ENCODE measurements at places on chromosomes 1 and 21.
A peak's percentile ranks its signal among the peaks of the same experiment; 100 is the strongest.

GRCh38 chr1:2583871-2584351, 2.7 kb upstream of the PRXL2B start:
- no peaks in the 10 kb centered on the region for H3K36me3 ChIP-seq
- H3K27me3 ChIP-seq, result no peaks in the 10 kb centered on the region
- H3K27ac ChIP-seq, result no peak overlapping the region
- no peak overlapping the region for H3K4me3 ChIP-seq
- H3K4me1 ChIP-seq, result peaks cover 34% of the 10 kb centered on the region
- no peak for DNase-seq

GRCh38 chr1:162011337-162012012, 12.2 kb downstream of the OLFML2B start:
- no peak overlapping the region for H3K27ac ChIP-seq
- no peaks in the 10 kb centered on the region for H3K4me1 ChIP-seq
- H3K27me3 ChIP-seq, result no peaks in the 10 kb centered on the region
- DNase-seq, result no peak

DNA sequence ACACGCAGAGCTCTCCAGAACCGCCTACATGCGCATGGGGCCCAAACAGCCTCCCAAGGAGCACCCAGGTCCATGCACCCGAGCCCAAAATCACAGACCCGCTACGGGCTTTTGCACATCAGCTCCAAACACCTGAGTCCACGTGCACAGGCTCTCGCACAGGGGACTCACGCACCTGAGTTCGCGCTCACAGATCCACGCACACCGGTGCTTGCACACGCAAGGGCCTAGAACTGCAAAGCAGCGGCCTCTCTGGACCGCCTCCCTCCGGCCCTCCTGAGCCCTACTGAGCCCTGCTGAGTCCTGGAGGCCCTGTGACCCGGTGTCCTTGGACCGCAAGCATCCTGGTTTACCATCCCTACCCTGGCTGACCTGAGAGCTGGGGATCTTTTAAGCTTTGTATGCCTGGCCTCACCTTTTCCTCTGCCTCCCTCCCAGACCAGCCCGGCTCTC, 8.3 kb downstream of the OLIG2 start:
- H3K27ac ChIP-seq, result no peak overlapping the region
- H3K4me3 ChIP-seq, result no peak overlapping the region
- peaks cover 14% of the 10 kb centered on the region for H3K4me1 ChIP-seq
- peaks cover 87% of the 10 kb centered on the region for H3K27me3 ChIP-seq

GRCh38 chr1:109657395-109657794, 1.5 kb downstream of the GSTM4 start:
- no peak for DNase-seq
- H3K4me3 ChIP-seq, result no peak overlapping the region
- H3K27me3 ChIP-seq, result no peaks in the 10 kb centered on the region
- H3K36me3 ChIP-seq, result peaks cover 9% of the 10 kb centered on the region
- H3K27ac ChIP-seq, result no peak overlapping the region

DNA sequence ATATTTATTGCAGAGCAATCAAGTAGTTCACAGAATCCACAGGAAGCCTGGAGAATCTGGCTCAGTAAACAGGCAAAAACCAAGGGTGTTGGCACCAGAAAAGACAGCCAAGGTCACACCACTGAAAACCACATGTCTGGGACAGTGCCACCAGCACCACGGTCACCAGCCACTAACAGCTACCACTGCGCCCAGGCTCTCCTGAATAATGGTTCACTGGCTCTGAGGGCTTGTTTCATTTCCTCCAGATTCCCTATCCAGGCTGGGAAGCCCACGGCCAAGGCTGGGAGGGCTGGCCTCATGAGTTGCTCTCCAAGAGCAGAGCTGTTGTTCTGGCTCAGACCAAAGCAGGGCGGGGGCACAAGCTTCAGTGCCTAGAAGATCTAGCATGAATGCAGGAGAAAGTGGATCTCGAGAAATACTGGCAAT, 54.5 kb upstream of the PTGFRN start:
- no peaks in the 10 kb centered on the region for H3K36me3 ChIP-seq
- no peaks in the 10 kb centered on the region for H3K27me3 ChIP-seq
- H3K4me1 ChIP-seq, result peaks cover 32% of the 10 kb centered on the region

GRCh38 chr1:161721738-161722343, 497 bp downstream of the FCRLB start:
- H3K27ac ChIP-seq, result no peak overlapping the region
- H3K4me3 ChIP-seq, result no peak overlapping the region
- peaks cover 11% of the 10 kb centered on the region for H3K4me1 ChIP-seq
- DNase-seq, result no peak
- H3K27me3 ChIP-seq, result no peaks in the 10 kb centered on the region
- no peaks in the 10 kb centered on the region for H3K36me3 ChIP-seq

GRCh38 chr1:22803833-22804232, 93.2 kb downstream of the EPHB2 start:
- no peak for DNase-seq
- peaks cover 4% of the 10 kb centered on the region for H3K27me3 ChIP-seq
- H3K36me3 ChIP-seq, result no peaks in the 10 kb centered on the region
- H3K4me1 ChIP-seq, result peaks cover 21% of the 10 kb centered on the region

DNA sequence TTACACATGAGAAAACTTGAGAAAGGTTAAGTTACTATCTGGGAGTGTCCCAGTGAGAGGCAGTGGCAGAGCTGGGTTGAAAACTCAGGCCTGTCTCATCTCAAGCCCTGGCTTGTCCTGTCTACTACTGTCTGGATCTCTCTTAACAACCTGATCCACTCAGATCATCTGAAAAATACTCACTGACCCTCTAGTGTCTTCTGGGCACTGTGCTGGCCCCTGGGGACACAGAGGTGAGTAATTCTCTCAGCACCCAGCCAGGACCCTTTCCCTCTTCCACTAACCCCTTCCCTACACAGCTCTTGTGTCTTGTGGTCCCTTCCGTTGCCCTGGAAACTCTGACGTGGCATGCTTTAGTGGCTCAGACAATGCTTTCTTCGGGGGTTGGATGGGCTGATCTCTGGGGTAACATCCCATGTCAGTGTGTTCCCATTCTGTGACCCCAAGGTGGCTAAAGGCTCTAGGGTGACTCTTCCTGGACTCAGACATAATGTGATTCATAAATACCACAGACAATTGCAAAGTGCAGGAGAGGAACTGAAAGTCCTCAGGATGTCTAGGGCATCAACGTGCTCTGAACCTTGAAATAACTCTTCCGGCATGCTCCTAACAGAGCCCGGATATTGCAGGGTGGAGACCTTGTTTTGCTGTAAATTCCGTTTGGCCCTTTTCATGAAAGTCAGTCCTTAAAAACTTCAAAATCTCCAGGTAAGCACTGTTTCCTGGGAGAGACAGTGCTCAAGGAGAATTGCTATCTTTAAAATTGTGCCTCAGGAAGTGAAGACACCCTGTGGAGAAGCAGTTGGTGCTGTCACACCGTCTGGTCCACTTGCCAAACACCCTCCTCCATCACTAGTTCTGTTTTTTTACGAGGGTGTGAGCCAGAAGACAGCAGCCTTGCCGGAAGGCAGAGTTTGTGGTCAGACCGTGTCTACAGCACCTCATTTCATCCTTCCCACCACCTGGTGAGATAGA, 4.0 kb downstream of the SHISAL2A start:
- DNase-seq, result no peak
- H3K36me3 ChIP-seq, result no peaks in the 10 kb centered on the region
- H3K27me3 ChIP-seq, result peaks cover 26% of the 10 kb centered on the region
- H3K4me1 ChIP-seq, result peaks cover 10% of the 10 kb centered on the region
- H3K4me3 ChIP-seq, result no peak overlapping the region

DNA sequence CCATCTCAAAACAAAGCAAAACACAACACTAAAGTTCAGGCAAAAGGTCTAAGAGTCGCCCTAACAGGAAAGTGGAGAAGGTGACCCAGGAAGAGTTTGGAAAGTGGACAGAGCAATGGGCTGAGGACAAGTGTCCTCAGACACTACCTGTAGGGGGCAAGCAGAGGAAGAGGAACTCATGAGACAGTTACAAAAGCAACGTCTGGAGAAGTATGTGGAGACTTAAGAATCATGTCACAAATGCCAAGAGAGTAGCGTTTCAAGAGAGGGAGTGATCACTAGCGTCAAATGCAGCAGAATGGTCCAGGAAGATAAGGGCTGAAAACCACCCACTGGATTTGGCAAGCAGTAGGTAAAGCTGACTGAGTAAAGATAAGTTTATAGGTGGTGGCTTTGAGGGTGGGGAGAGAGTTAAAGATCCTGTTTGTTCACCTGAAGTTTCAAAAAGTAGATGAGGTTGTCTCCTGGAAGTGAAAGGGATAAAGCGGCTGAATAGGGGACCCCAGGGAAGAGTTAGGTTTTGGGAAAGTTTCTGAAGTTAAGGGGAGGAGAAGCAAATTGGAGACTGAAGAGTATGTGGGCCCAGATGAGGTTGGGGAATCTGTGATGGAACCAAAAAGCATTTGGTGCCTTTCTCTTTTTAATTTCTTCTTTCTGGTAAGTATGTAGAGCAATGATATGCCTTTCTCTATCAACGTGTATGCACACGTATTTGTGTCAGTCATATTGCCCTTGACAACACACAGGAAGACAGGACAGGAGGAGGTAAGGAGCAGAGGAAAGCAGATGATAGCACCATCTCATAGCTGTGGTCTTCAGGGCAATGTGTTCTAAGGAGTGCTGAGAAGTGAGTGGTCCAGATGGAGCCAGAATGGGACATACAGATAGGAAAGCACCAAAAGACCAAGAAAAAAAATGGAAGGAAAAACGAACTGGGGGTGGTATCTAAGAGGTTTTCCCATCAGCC, 3.1 kb downstream of the BSDC1 start:
- H3K4me3 ChIP-seq, result no peak overlapping the region
- peaks cover 52% of the 10 kb centered on the region for H3K36me3 ChIP-seq
- no peak overlapping the region for H3K27ac ChIP-seq
- no peak for DNase-seq

DNA sequence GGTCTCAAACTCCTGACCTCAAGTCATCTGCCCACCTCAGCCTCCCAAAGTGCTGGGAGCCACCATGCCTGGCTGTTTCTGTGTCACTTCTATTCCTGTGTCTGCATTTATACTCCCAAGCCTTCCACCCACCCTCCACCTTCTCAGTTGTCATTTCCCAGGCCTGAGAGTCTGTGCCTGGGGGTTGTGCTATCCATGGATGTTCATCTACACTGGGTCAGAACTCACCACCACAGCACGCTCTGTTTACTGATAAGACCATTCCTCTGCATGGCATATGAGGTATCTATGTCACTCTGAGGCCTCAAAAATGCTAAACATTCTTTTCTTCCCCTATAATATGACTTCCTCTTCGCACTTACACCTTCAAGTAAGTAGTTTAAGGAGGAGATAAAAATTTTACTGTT, 6.1 kb downstream of the NENF start:
- H3K4me1 ChIP-seq, result peaks cover 9% of the 10 kb centered on the region
- no peak overlapping the region for H3K4me3 ChIP-seq
- H3K36me3 ChIP-seq, result peaks cover 2% of the 10 kb centered on the region
- no peak overlapping the region for H3K27ac ChIP-seq
- DNase-seq, result no peak

GRCh38 chr1:30982937-30983336, 74.4 kb upstream of the SDC3 start:
- DNase-seq, result no peak
- peaks cover 27% of the 10 kb centered on the region for H3K36me3 ChIP-seq
- no peaks in the 10 kb centered on the region for H3K27me3 ChIP-seq
- H3K27ac ChIP-seq, result no peak overlapping the region
- peaks cover 37% of the 10 kb centered on the region for H3K4me1 ChIP-seq
- H3K4me3 ChIP-seq, result no peak overlapping the region

GRCh38 chr21:23455676-23456075, 2151.6 kb downstream of the MRPL39 start:
- H3K36me3 ChIP-seq, result no peaks in the 10 kb centered on the region
- H3K27me3 ChIP-seq, result no peaks in the 10 kb centered on the region
- no peak overlapping the region for H3K4me3 ChIP-seq
- DNase-seq, result no peak

GRCh38 chr1:193111641-193112090, 6.5 kb upstream of the GLRX2 start:
- no peak overlapping the region for H3K4me3 ChIP-seq
- H3K27ac ChIP-seq, result peak overlapping the region; percentile 56
- no peaks in the 10 kb centered on the region for H3K4me1 ChIP-seq
- peak; percentile 79 for DNase-seq
- no peaks in the 10 kb centered on the region for H3K36me3 ChIP-seq

DNA sequence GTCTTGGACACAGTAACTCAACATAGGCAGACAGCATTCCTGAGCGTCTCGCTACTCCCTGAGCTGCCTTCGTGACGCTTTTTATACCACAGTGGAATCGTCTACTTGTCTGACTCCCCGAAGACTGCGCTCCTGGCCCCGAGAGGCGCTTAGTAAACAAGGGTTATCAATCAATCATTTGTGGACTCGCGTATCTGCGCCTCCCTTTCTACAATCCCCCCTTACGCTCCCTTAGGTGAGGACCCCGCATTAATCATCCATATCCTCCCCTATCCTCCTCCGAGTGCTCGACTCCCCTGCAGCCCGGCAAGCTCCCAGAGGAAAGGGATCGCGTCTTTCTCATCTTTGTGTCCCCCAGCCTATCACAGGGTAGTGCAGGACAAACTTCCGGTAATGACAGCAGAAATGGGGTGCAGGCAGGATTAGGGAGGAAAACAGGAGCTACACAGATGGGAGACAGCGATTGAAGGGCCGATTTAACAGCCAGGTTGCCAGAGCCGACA, 522 bp downstream of the TMEM59 start:
- no peaks in the 10 kb centered on the region for H3K27me3 ChIP-seq
- H3K36me3 ChIP-seq, result no peaks in the 10 kb centered on the region
- H3K4me1 ChIP-seq, result peaks cover 54% of the 10 kb centered on the region
- H3K27ac ChIP-seq, result peak overlapping the region; percentile 99

- peak within 1 kb of the TSS; percentile 90 for H3K4me3 ChIP-seq
- H3K27ac ChIP-seq, result peak within 1 kb of the TSS; percentile 88
- peaks cover 36% of the 10 kb centered on the region for H3K4me1 ChIP-seq
Measured at GRCh38 chr21:44939532-44940115, at the start of gene SLX9. Gene SLX9, plus strand, starts transcription at chr21:44940029. Its CDS starts 29 bp downstream, at chr21:44940058.

GRCh38 chr1:109781806-109782205, 18.1 kb upstream of the EPS8L3 start:
- no peaks in the 10 kb centered on the region for H3K36me3 ChIP-seq
- H3K4me1 ChIP-seq, result peaks cover 20% of the 10 kb centered on the region
- no peak for DNase-seq
- no peak overlapping the region for H3K27ac ChIP-seq

DNA sequence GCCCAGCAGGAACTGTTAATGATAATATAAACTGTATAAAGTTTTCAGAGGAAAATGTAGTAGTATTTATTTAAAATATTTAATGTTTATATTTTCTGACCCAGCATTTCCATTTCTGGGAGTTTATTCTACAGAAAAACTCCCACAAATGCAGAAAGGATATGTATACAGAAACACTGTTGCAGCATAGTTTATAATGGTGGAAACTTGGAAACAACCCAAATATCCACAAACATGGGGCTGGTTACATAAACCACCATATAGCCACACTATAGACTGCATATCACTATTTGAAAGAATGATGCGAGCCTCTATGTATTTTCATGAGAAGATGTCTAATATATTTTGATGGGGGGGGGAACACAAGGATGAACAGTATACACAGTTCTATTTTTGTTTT, 31.5 kb upstream of the KCNN3 start:
- no peak overlapping the region for H3K27ac ChIP-seq
- DNase-seq, result no peak
- H3K4me1 ChIP-seq, result no peaks in the 10 kb centered on the region

Measured in suprapubic skin (tissue), 4 donors.